ENCODE measurements at places on chromosomes 12 and 14.
A peak's percentile ranks its signal among the peaks of the same experiment; 100 is the strongest.

- peak; percentile 13 for DNase-seq
Observed at GRCh38 chr14:36508418-36509068, 11.5 kb downstream of the NKX2-1 start.

GRCh38 chr14:68405961-68406360 lies 386.9 kb downstream of the ZFP36L1 start:
- no peak for DNase-seq

GRCh38 chr12:45509187-45509586 lies 220.3 kb upstream of the ARID2 start:
- DNase-seq: no peak

DNA sequence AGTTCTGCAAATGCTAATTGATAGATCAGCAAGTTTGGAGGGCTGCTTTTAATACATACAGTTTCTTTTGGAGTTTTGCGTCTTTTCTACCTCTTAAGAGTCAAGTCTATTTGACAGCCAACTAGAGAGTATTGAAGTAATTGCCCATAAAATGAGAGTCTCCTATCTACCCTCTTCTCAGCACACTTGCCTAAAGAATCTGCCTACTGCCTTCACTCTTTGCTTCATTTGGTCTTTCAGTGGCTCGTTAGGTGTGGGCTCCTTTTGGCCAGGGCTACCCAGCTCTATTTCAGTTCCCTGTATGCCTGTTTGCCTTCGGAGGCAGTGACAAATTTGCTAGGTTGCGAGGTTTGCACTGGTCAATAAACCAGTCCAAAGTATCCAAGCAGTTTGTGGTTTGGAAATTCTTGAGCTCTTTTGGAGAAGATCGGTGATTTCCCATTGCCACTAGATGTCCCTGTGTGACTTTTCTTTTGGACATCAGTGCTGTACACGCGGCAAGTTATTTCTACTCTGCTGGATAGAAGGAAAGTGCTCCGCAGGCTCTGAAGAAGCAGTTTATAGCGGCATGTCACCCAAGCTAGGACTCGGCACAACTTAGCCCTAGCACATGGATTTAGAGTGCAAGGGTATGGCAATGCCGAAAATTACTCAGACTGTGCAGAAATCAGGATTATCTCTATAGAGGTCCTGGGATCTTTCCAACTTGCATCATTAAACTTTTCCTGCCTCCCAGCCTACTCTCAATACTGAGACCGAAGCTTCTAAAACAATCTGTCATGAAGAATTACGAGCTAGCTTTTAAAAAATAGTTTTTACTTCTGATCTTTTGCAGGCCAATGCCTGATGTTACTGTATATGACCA lies 38.6 kb downstream of the MGST1 start:
- no peak for DNase-seq

DNA sequence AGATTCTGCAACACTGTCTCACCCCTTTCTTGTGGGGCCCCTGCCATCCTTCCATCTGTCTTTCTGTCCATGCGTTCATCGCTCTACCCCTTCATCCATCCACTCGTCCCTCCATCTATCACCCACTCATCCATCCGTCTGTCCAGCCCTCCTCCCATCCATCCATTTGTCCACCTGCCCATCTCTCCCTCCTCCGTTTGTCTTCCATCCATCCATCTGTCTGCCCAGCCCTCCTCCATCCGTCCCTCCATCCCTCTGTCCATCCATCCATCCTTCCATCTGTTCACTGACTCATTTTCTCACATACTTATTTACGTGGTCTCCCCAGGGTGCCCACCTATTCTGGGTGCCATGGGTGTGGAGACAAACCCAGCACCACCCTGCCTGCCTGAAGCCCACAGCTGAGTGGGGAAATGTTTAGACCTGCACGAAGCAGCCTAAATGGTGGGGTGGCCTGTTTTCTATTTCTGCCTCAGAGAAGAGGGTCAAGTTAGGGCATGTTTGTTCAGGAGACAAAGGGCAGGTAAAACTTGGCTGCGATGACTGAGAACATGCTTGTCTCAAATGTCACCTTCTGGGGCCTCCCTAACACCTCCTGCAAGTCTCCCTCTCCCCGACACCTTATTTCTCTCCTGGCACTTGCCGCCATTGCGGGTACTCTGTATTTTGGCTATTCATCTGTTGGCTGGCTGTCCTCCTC lies 2.8 kb upstream of the SLC25A47 start:
- peak; percentile 38 for DNase-seq

Measured in NCI-H2171 (cell line).